Iris pigment epithelial cell (primary cell): ENCODE measurements at places on chromosomes 13 and 19.
A peak's percentile ranks its signal among the peaks of the same experiment; 100 is the strongest.

GRCh38 chr19:7909471-7910067, 5.1 kb upstream of the TGFBR3L start:
- no peak for DNase-seq

DNA sequence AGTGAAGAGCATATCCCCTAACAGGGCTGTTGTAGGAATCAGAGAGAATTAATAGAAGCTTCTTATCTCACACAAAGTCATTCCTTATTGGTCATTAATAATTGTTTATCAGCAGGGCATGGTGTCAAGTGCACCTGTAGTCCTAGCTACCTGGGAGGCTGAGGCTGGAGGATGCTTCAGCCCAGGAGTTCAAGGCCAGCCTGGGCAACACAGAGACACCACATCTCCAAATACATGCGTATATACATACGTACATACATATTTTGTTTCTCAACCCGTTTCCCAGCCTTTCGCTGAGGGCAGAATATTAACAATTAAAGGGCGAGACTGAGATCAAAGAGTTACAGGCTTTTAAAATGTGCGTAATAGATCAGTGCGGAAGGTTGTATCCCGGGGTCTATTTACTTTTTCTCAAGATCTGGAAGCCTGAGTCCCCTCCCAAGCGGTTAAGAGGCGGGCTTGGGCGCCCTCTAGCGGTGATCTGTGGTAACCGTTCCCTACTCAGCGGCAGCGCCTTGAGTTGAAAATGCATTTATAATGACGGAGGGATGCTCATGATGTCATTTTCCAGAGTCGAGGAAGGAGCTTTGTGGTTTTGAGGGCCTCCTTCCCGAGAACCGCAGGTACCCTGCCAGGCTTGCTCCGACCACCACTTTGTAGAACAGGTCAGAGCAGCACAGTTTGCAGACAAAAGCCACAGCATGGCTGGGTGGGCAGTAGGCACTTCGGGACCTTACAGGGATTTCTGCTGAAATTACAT, 169.6 kb upstream of the GPR12 start:
- DNase-seq, result peak; percentile 57

- DNase-seq, result no peak
Observed at GRCh38 chr19:4362101-4362828, 18.9 kb downstream of the MPND start.

- peak; percentile 66 for DNase-seq
Observed at GRCh38 chr13:93290503-93290902, 63.9 kb downstream of the GPC6 start.

DNA sequence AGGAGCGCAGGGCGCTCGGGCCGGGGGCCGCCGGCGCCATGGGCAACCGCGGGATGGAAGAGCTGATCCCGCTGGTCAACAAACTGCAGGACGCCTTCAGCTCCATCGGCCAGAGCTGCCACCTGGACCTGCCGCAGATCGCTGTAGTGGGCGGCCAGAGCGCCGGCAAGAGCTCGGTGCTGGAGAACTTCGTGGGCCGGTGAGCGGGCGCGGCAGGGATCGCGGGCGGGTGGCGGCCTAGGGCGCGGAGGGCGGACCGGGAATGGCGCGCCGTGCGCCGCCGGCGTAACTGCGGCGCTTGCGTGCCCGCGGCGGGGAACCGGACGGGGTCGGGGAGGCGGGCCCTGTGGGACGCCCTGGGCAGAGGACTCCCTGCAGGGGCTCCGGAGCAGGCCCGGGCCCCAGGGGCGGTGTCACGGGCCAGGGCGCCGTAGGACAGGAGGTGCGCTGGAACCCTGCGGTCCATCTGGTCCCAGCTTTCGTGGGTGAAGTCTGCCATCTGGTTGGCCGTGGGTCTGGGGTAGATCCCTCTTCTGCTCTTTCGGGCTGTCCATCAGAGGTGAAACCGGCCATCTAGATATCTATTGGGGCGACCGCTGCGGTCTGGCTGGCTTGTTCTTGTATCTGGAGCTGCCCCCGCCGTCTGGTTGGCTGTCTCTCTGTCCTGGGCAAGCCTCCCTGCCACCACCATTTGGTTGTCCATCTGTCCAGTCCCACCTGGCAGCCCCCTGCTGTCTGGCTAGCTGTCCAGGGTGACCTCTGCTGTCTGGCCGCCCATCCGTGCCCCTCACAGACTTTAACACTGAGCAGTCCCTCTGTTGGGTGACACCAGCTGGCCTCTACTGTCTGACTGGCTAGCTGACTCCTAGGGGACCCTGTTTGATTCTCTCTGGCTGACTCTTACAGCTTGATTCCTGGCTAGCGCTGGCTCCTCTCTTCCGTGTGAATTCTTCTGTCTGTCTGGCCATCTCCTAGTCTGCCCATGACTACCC, 622 bp downstream of the DNM2 start:
- DNase-seq, result peak; percentile 45

GRCh38 chr19:52206481-52206880, 16.6 kb downstream of the PPP2R1A start:
- DNase-seq, result no peak

DNA sequence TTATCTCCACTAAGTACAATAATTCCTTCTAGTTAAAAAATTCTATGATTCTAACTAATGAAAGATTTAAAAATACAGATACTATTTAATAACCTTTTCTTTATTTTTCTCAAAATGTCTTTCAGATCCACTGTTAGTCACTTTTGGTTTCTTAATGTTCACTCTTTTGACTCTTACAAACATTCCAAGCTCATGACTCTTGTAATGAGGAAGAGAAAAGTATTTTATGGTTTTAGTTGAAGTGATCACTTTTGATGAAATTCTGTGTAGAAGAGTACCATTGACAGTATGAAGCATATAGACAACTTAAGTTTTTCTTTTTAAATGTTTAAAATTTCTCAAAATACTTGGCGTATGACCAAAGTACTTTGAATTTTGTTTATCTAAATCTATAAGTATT, 27.8 kb downstream of the COG3 start:
- DNase-seq, result peak; percentile 76

DNA sequence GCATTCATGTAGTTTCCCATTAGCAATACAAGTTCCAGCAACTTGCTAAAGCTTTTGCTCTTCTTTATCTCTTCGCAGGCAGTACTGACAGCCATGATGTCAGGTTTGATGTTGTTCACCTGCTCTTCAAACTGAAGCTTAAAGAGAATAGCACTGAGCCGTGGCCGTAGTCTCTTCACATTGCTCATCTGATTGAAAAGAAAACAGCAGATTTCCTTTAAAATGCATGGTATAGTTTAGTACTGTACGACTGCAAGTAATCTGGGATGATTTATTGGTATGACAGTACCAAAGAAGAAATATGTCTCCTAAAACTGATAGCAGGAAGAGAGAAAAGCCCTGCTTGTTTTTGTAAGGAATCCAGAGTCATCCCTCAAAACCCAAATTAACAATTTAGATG, 284.4 kb downstream of the DIAPH3 start:
- DNase-seq, result no peak

DNA sequence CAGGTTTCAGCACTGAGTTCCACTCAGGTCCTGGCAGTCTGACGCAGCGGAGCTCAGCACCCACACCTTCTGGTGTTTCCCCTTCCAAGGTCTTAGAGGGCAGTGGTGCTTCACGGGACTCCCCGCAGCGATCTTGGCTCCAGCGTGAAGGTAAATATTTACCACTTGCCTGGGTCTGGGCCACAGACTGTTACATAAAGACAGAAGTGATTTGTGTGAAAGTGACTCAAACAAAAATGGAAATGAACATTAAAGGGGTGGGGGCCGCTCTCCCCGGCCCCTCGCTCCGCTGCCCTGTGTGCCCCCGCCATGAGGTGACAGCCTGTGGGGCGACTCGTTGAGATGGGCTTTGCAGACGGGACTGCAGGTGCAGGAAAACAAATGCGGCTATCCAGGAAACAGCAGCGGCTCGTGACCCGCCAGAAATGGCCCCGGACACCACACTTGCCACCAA, 55.0 kb downstream of the GGACT start:
- no peak for DNase-seq

DNA sequence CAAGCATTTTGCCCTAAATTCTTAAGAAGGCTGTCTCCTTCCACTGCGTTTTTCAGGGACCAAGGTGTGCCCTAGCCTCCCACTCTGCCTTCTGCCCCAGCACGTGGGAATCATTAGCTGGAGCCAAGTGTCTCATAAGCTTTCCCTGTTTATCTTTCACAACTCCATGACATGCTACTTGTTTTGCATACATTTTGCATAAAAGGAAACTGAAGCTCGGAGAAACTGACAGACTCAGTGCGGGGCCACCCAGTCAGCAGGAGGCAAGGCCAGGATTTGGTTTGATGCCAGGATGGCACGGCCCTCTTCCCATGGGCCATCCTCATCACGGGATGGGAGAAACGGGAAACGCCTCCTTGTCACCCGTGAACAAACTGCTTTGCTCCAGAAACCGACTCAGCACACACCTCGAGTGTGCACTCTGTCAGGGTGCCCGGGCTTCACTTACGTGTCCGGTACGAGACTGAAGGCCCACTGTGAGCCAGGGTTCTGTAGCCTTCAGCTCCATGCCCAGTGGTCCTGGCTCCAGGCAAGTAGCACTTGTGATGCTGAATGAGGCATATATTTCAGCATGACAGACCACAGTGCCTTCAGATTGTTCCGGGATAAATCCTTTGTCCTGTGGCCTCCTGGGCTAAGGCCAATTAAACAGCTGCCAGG, 9.6 kb downstream of the CEBPA start:
- DNase-seq, result no peak

- DNase-seq, result no peak
Observed at GRCh38 chr19:37467608-37468090, 405 bp upstream of the ZNF569 start.

GRCh38 chr19:3893509-3894179, 13.2 kb downstream of the ATCAY start:
- no peak for DNase-seq

DNA sequence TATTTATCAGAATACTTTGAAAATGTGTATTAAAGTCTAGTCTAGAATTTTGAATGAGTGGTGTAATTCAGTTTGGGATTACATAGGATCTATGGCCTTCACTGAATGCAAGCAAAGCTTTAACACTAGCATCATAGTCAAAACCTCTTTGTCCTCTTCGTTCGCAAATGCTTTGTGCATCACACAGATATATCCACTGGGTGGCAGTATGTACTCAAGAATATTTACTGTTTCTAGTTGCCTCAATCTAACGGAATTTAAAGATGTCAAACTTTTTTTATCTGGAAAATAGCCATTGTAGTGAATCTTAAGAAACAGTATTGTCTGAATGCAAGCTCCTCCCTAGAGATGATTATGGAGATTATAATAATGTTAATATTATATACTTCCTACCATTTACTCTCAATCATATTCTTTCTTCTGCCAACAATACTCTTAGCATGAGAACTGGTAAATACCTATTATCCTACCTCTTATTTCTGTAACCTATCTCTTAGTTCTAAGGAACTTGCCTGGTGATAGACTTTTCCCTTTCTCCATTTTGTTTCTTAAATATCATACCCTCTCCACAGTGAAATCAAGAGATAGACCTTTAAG, 25.8 kb downstream of the LACC1 start:
- DNase-seq, result peak; percentile 69

DNA sequence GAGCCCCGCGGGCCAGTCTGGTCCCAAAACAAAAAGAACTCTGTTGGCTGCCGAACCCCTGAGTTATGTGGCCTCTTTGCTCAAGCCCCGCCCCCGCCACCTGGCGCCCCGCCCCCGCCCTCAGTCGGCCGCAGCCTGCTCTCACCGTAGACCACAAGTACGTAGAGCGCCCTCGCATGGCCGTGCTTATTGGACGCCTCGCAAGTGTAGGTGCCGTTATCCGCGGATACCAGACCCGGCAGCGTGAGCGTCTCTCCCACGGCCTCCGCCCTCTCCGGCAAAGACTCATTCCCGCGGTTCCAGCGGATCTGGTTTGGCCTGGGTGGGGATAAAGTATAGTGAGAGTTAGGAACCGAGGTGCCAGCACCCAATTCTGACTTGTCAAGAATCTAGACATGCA, 5.5 kb upstream of the ZNF428 start:
- no peak for DNase-seq

DNA sequence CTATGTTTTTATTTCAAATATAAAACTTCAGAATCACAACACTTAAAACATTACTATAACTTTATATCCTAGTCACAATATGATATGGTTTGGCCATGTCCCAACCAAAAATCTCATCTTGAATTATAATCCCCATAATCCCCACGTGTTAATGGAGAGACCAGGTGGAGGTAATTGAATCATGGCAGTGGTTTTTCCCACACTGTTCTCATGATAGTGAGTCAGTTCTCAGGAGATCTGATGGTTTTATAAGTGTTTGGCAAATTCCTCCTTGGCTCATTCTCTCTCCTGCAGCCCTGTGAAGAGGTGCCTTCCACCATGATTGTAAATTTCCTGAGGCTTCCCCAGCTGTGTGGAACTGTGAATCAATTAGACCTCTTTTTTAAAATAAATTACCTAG, 307.6 kb downstream of the SPRY2 start:
- DNase-seq, result no peak

DNA sequence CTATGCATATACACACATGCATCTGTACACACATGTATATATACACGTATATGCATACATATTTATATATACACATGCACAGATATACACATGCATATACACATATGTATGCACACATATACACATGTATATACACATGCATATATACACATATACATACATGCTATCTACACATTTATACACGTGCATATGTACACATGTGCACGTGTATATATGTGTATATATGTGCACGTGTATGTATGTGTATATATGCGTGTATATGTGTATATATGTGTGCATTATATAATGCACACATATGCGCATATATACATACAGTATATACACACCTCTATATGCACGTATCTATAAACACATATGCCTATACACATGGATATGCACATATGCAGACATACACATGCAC, 17.8 kb downstream of the ARHGEF7 start:
- DNase-seq, result no peak

GRCh38 chr13:90500569-90500968, 846.9 kb upstream of the MIR17HG start:
- DNase-seq, result no peak

- no peak for DNase-seq
Observed at GRCh38 chr13:21719463-21719862, 48.6 kb downstream of the FGF9 start.

DNA sequence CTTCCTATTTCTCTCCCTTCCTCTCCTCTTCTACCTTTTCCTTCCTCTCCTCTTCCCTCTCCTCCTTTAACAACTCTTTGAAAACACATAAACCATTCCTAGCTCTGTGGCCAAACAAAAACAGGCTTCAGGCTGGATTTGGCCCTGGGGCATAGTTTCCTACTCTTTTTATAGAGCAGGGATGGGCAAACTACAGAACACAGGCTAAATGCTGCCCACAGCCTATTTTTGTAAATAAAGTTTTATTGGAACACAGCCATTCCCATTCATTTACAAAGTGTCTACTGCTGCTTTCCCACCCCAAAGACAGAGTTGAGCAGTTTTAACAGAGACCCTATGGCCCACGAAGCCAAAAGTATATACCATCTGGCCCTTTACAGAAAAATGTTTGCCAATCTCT, 35.4 kb downstream of the LHFPL6 start:
- no peak for DNase-seq

GRCh38 chr19:44525721-44526430, 3.6 kb downstream of the CEACAM20 start:
- DNase-seq, result no peak

- peak; percentile 67 for DNase-seq
Observed at GRCh38 chr13:28558567-28558966, 63.6 kb upstream of the FLT1 start.
